GM19239 (cell line): ENCODE measurements at places on chromosomes 11 and 22.
A peak's percentile ranks its signal among the peaks of the same experiment; 100 is the strongest.

- no peak for DNase-seq
Observed at GRCh38 chr11:400241-400689, 6.3 kb downstream of the PKP3 start.

GRCh38 chr22:22079404-22080148 lies 97.0 kb upstream of the TOP3B start:
- DNase-seq: no peak

DNA sequence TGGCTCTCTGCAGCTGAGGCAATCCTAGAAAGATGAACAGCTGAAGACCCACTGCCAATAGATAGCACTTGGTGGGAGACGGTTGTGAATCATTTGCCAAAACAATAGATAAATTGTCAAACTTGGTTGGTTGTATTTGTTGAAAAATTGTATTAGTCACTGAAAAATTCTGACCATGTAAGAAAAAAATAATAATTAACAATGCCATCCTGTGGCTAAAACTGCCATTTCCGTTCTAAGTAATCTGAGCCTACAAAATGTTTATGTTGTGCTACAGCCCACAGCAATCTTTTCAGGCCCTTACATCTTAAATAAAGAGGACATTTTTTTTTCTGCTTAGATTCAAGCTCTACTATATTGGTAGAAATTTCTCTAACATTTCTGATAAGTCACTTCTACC lies 103.2 kb upstream of the ANO3 start:
- no peak for DNase-seq

DNA sequence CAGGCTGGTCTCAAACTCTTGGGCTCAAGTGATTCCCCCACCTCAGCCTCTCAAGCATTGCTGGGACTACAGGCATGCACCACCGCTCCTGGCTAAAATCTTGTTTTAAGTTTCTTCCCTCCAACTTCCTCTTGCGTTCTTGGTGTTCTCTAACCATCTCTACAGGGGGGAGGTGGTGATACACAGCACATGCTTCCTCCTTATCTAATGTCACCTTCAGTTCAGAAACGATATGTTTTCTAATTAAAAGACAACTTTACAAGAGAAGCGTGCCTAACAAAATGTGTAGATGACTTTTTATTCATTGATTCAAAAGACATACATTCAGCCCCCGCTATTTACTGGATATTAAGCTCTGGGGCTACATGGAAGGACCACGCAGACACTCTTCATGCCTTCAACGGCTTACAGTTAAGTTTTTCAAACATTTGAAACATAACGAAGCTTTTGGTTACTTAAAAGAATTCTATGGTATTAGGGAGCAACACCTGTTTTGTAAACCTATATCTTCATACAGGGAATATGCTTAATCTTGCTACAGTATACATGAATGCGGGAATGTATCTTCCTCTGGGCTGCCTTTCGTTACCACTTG lies 933 bp upstream of the DLAT start:
- DNase-seq: no peak

DNA sequence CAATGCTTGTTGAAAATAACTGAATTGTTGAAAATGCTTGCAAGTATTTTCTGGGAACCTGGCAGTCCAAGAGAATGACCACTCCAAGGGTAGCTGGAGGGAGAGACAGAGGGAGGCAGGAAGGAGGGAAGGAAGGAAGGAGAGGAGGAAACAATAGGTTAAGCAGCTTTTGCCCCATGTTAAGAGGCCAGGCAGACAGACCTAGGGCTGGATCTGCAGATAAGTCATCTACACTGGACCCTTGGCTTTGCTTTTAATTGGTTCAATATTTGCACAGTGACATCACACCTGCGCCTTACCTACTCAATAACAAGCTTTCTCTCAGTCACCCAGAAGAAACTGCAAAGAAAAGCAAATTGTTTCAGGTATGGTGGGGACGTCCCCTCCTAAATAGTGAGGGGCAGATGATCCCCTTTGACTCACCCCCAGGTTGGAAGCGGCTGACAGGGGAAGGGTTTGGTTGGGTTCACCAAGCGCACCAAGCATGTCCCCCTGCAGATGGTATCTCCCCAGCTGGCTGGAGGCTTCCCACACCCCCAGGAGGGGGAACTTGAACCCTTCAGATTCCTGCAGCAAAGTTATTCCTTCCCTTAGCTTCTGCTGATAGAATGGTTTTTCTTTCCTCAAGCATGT lies 24.3 kb downstream of the MYH9 start:
- DNase-seq: no peak

DNA sequence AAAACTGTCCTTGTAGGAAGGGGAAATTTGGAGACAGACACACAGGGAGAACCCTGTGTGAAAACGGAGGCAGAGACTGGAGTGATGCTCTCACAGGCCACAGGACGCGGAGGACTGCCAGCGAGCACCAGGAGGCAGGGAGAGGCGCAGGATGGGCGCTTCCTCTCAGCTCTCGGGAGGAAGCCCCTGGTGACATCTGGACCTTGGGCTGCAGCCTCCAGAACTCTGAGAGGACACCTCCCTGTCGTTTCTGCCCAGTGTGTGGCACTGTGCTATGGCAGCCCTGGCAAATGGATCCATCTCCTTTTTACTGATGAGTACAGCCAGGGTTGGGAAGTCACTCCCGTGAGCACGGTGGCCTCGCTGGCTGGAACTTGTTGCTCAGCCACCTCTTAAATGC lies 73.9 kb downstream of the LRRC32 start:
- DNase-seq: no peak

DNA sequence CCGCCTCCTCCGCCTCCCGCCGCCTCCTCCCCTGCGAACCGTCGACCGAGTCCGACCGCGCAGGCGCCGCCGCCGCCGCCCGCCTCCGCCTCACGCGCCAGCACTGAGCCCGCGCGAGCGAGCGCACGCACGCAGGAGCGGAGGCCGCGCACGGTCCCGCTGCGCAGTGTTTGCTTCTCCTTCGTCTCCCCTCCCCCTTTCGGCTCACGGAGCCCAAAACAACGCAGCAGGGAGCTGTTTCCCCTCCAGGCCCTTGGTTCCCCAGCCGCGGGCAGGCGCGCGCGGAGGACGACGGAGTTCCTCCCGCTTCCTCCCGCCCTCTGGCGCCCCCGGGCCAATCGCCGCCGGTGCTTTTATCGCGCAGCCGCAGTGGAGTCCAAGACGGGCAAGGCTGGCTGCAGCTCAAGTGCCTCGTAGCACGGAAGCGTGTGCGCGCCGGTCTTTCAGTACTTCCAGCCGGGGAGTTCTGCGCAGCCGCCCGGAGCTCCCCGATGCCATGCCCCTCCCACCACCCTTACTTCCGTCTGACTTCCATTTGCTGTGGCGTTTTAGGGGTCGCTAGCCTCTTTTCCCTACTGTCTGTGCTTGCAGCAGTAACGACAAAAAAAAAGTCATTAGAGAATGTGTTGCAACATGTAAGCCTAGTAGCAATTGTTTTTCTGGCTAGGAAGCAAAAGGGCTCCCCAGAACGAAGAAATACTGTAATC lies at the start of gene HNRNPUL2:
TSS of gene HNRNPUL2 (minus strand) at position 293 of the 707 bp plus-strand sequence. CDS start 301 bp downstream, outside the sequence.
- DNase-seq: peak; percentile 91

DNA sequence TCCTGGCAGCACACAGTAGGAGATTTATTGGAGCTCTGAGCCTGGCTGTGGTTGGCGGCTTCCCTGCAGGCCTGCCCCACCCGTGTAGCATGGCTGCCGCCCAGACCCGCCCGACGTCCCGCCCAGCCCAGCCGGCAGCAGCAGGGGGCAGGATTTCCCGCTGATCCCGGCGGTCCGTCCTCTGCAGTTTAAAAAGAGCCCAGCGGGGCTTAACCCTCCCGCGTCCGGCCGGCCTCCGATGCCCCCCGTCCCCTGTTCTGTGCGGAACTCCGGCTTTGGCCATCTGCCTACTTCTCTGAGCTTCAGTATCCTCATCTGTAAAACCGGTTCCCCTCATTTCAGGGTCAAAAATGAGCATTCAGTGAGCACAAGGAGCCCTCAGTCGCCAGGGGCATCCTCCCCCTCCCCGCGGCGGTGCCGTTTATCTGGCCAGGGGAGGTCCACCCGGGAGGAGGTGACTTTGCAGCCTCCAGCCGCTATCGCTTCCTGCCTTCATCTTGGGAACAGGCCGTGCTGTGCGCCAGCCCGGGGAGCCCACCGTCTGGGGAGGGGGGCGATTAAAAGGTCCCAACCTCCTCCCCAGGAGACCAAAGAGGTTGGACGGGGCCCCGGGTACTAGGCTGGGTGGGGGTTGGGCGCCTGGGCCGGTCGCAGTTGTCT lies at the start of gene GAS2L1:
TSS of gene GAS2L1 (plus strand) at position 476 of the 660 bp plus-strand sequence. CDS start 1,456 bp downstream, outside the sequence.
- no peak for DNase-seq

GRCh38 chr11:45692808-45693453 lies 27.5 kb upstream of the CHST1 start:
- DNase-seq: no peak
